ENCODE measurements at places on chromosomes 16 and 17.
A peak's percentile ranks its signal among the peaks of the same experiment; 100 is the strongest.

GRCh38 chr16:143047-143446 is 4.6 kb upstream of the NPRL3 start:
- no peak for DNase-seq

DNA sequence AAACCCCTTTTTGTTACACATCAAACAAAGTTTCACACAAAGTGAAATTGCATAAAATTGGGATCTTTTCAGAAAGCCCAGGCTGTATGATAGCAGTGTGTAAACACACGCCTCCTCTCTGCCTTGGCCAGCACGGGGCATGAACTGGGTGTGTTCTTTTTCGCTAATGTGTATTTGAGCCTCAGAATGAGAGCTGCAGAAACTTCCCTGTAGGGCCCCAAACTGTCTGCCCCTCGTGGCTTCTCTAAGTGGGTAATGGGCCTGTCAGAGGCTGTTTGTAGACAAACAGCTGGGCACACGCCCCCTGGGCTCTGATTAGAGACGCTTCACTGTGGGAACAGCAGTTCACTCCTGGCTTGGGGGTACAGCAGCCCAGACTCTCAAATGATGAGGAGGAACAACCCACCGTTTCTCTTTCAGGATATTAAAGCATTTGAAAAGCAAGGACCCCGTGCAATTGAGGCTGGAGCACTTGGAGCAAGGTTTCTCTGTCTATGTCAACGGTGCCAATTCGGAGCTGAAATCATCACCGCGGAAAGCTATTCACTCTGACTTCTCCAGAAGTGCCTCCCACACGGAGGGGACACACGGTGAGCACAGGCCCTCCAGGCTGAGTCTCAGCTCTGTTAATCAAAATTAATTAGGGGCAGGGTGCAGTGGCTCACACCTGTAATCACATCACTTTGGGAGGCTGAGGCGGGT is 78.4 kb downstream of the KATNIP start:
- DNase-seq, result no peak

GRCh38 chr17:35801583-35802224 is 6.3 kb upstream of the MMP28 start:
- DNase-seq, result no peak

GRCh38 chr17:75601057-75601987 is 13.7 kb downstream of the MYO15B start:
- peak; percentile 38 for DNase-seq

DNA sequence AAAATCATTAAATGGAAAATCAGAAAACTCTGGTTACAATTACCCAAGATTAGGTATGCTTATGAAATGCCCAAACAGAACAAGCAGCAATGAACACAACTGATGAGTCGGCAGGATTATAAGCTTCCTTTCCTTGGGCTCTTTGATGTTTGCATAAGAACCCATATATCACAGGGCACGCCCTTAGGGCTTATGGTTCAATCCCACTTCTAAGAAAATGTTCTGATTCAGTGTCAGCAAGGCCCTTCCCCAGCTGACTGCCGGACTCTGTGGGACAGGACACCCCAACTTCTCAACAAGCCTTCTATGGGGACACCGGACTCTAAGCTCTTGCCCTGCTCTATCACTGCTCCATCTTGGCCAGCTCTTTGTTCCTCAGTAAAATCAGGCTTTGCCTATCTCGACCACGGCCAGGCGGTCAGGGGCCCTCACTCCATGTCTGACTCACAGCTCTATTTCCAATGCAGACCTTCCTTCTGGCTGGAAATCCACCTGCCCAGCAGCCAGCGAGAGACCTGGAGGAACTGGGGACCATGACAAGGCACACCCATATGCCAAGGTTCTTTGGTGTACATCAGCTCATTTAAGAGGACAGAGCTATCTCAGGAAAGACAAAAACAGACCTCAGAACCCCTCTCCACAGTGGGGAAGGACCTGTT is 26.8 kb downstream of the LITAFD start:
- no peak for DNase-seq

DNA sequence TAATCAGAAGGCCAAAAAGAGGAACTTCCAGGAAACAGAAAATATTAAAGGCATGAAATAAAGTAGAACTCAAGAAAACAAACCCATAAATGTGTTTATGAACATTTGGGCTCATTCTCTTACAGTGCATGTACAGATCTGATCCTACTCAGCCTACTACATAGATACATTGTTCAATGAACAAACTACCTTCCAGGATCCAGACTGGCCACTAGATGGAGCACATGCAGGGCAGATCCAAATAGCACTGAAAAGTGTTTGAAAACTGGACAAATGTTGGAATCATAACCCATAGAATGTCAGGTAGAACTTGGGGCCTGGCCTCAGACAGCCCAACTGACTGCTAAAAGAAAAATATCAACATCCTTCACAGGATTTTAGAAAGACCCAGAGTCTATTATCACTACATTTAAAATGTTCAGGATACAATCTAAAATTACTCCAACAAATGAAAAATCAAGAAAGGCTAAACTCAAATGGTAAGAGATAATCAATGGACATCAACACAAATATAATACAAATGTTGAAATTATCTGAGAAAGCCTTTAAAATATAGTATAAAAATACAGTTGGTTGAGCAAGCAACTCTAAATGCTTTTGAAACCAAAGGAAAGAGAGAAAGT is 122.4 kb upstream of the NUDT7 start:
- DNase-seq, result no peak

GRCh38 chr17:60535382-60536279 is 9.6 kb upstream of the APPBP2 start:
- DNase-seq, result no peak

GRCh38 chr17:34567691-34568465 is 11.5 kb upstream of the TMEM132E start:
- no peak for DNase-seq

All from stimulated activated CD4-positive, alpha-beta T cell treated with anti-CD3 and anti-CD28 coated beads, Interleukin-1b, Interleukin-23, amount 100 ng/mL, for 1 hour (primary cell).